Activated CD4-positive, alpha-beta T cell treated with anti-CD3 and anti-CD28 coated beads, Interleukin-2, Interleukin-4, amounts not matched to agents 100 ng/mL and 50 ng/mL, durations not matched to agents 16 hours and 8 hours (primary cell): ENCODE measurements at places on chromosomes 7 and 10.
A peak's percentile ranks its signal among the peaks of the same experiment; 100 is the strongest.

DNA sequence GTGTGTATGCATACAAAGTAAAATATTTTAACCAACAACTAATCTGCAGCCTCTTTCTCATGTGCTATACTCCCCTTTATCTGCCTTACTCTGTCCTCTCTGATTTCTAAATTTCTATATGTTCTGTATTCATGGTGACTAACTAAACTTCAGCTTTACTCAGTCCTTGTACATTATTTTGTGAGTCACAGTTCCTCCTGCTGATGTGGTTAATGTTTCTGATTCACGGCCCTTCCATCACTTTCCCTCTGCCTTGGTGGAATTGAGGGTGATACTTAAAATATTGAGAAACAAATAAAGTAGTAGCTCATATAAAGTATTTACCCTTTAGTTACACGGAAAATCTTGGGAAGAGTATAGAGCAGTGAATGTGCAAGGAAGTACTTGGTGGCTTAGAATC, 899.1 kb upstream of the ZWINT start:
- DNase-seq = no peak

DNA sequence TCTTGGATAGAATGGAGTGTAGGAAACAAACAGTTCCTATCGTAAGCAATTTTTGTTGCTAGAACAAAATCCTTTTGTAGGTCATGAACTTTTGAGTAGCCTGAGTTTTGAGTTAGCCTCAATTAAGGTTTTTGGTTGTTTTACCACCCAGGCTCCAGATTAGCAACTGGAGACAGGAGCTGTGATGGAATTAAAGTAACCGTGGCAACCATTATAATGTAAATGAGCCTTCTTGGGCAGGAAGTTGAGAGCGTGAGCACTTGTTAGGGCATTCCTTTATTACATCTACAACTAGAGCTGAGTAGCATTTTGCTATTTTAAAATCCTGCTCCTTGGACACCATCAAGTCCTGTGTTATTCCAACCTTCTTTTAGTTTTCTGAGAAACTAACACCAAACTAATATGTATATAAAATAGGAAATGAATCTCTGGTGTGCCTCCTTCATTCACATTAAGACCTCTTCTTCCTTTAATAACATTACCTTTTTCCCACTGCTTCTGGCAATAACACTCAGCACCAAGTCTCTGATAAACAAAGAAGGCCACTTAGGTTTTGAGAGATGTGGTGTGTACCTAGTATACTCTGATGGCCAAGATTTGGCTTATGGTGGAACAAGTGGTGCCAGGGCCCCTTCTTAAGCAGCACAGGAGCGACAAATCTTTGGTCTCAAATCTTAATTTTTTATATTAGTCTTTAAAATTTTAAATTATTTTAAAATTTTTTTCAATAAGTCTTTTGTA, 34.0 kb downstream of the AHCYL2 start:
- DNase-seq = no peak

- no peak for DNase-seq
These were observed 109.8 kb upstream of the WNT16 start for GRCh38 chr7:121219026-121219425.

DNA sequence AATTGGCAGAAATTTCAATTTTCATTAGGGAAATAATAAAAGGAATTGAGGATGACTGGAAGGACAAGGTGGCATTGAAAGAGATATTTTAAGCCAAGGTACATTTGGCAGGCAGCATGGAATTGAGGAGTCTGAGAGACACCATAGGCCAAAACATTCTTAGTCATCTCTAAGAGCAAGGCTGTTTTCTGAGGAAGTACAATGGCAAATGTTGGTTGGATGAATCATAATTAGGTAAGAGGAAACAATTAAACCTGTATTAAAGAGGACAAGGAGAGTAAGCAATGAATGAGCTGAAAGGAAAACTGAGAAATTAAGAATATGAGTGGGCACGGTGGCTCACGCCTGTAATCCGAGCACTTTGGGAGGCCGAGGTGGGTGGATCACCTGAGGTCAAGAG, 86.3 kb downstream of the MRPL32 start:
- DNase-seq = no peak

DNA sequence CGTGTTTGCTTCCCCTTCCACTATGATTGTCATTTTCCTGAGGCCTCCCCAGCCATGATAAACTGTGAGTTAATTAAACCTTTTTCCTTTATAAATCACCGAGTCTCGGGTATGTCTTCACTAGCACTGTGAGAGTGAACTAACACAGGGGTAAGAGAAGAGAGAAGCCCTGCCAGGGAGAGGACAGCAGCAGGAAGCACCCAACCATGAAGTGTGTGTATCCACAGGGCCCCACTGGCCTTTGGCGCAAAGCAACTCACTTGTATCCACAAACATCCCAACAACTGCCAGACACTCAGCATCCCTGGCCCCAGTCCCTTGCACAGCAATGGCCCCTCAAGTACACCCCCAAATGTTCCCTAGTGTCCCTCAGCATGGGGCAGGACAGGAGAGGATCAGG, 115.1 kb downstream of the MAD1L1 start:
- DNase-seq = no peak

DNA sequence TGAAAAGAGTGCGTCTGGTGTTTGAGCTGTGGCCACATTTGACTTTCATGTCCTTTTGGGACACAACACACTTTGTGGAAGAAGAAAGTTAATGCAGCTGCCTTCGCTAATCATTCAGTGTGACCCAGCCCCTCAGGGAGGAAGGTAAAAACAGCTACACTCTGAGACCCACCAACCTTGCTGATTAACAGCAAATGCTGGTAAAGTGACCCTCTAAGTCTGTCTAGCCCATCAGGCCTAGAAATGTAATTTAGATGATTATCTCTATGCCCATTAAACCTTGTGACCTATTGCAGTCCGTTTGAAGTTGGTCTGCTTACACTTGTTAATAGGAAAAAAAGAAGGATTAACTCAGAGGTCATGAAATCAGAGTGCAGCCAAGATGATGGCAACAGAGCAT, 161.9 kb upstream of the WNT16 start:
- no peak for DNase-seq

GRCh38 chr7:12031186-12031585, 179.9 kb upstream of the TMEM106B start:
- DNase-seq = no peak

DNA sequence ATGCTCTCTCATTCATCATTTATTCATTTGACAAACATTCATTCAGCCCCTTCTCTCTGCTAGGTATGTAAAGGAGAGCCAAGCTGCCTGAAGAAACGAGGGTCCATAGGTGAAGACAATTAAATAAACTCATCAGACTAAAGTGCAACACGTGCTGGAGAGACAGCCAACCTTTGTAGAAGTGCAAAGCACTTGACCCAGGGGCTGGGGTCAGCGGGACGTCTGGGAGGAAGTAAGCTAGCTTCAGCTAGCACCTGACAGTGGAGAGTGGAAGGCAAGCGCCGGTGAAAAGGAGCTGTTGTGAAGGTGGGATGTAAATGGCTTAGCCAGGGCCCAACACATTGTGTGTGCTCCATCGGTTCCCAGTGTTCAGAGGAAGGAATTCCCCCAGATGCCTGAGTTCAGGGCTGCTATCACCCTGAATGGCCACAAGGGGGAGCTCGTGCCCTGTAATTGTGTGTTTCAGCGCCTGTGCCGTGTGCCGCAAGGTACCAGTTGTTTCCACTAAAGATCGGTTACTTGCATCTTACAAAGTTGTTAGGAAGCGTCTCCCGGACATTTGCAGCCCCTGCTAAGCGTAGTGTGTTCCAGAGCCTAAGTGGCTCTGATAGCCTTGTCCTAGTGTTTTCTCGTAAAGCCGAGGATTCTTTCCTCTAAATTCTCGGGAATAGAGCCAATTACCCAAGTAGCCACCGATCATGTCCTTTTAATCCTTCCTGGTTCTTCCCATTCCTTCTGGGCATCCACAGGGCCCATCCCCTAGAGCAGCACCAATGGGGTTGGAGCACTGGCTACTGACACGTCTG, 30.6 kb downstream of the TLX1 start:
- DNase-seq = peak; percentile 69
